ENCODE measurements at places on chromosomes 12 and 14. TPM values are rescaled to one million over a fixed set of nuclear protein-coding genes. Genes with fewer than 3 reads are reported as not detected.
A peak's percentile ranks its signal among the peaks of the same experiment; 100 is the strongest.

Gene RIPK3
- total RNA-seq: 0.95 TPM

Gene CLEC4C
- total RNA-seq: not detected

Gene EEA1
- 36.5 TPM for total RNA-seq

Gene CNTN1
- 2.1 TPM for total RNA-seq

Gene SYT1
- 24.0 TPM for total RNA-seq

Gene THAP2
- total RNA-seq: 6.3 TPM

DNA sequence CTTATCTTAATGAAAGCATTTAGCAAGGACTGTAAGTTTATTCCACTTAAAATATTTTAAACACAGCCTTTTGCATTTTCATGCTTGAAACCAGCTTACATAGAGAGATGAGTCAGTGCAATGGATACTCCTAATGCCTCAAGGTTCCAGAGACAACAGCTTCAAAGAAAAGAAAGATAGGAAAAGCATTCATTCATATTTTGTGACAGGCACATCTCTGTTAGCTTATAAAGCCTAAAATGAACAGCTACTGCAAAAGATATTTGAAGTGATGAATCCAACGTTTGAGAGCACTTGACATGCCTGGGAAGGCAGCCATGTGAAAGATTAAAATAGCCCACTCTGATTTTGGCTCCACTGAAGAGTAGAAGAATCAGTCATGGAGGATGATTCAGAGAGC is 814.5 kb downstream of the RPS29 start:
- no peak overlapping the region for H3K27ac ChIP-seq
- no peaks in the 10 kb centered on the region for H3K4me1 ChIP-seq
- no peaks in the 10 kb centered on the region for H3K27me3 ChIP-seq
- H3K36me3 ChIP-seq: no peaks in the 10 kb centered on the region

DNA sequence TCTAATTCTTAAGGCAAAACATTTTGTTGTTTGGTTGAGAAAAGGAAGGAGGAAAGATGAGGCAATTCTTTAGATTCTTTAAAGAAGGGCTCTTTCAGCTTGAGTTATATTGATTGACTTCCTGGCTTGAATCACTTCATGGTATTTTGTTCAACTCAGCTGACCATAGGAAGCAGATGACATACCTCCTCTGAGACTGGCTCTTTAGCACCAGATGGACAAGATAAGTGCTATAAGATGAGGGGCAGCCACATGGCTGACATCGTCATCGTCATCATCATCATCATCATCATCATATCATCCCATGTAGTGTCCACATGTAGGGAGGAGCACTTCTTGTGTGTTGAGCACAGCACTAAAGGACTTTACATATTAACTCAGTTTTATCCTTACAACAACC is 81.3 kb downstream of the SSPN start:
- H3K4me1 ChIP-seq: peaks cover 32% of the 10 kb centered on the region
- H3K27ac ChIP-seq: no peak overlapping the region
- H3K4me3 ChIP-seq: no peak overlapping the region

DNA sequence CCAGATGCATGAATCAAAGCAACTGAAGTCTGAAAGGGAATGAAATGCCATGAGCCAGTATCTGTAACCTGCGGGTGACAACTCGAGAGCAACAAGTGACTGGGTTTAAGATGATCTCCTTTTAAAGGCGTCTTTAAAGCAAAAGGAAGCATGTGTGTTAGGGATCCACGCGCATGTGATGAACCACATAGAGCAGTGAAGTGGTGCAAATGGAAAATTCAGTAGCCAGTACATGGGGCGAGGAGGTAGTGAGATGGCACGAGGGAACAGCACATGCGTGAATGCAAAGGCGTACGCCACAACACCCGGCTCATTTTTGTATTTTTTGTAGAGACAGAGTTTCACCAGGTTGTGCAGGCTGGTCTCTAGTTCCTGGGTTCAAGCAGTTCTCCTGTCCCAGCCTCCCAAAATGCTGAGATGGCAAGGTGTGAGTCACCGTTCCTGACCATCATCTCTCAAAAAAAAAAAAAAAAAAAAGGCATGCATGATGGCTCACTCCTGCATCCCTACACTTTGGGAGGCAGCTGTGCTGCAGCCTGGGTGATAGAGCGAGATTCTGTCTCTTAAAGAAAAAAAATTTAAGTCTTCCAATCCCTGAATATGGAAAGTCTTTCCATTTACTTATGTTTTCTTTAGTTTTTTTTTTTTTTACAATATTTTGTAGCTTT is 24.6 kb upstream of the BCL7A start:
- H3K27ac ChIP-seq: no peak overlapping the region
- H3K4me1 ChIP-seq: peaks cover 5% of the 10 kb centered on the region
- no peak for DNase-seq
- no peaks in the 10 kb centered on the region for H3K27me3 ChIP-seq

- no peak for DNase-seq
- H3K4me1 ChIP-seq: peaks cover 8% of the 10 kb centered on the region
- no peak overlapping the region for H3K27ac ChIP-seq
- no peak overlapping the region for H3K4me3 ChIP-seq
- no peaks in the 10 kb centered on the region for H3K36me3 ChIP-seq
Observed at GRCh38 chr14:68608574-68608962, 184.3 kb downstream of the ZFP36L1 start.

DNA sequence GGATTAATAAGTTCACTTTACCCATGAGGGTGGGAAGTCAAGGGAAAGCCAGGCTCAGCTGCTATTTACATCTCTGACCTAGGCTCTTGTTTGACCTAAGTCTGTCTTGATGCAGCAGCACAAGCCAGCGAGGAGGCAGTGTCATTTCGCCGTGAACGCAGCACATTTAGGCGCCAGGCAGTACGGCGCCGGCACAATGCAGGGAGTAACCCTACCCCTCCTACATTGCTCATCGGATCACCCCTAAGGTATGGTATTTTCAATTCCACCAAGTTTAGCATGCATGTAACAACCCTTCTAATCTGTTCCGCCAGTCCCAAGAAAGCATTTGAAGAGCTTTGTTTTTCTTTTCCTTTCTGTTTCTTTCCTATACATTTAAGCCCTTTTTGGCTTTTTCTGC is 81.2 kb downstream of the PCNX1 start:
- H3K36me3 ChIP-seq: no peaks in the 10 kb centered on the region
- no peak overlapping the region for H3K4me3 ChIP-seq
- DNase-seq: no peak
- H3K27ac ChIP-seq: no peak overlapping the region

DNA sequence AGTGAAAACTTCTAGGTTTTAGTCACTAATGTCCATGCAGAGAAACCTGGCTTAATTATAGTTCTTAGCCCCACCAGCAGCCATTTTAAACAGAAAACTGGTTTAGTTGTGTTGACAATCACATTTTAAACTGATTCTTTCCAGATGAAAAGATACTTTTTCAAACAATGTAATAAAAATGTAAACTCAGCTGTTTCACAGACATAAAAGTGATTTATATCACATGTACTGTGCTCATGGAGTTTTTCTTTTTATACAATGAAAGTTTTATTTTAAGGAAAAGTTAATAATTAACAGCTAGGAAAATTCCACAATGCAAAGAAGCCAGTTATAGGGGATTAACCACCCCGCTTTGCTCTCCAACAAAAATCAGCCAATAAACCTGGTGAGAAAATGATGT is 129.7 kb downstream of the PAX9 start:
- no peaks in the 10 kb centered on the region for H3K4me1 ChIP-seq
- no peak for DNase-seq
- H3K27me3 ChIP-seq: no peaks in the 10 kb centered on the region
- no peak overlapping the region for H3K4me3 ChIP-seq
- H3K36me3 ChIP-seq: no peaks in the 10 kb centered on the region

DNA sequence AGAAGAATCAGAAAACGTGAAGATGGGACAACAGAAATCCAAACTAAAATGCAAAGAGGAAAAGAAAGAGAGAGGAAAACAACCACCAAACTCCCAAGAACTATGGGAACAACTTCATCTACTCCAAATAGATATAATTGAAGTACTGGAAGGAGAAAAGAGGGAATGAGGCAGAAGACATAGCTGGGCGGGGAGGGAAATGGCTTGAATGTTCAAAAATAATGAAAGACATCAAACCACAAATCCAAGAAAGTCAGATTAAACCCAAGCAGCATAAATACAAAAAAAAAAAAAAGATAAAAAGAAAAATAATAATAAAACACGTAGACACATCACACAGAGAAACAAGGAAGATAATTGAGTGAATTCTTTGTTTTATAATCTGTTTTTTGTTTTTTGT is 12.3 kb upstream of the HSP90B1 start:
- H3K36me3 ChIP-seq: no peaks in the 10 kb centered on the region
- DNase-seq: no peak
- H3K4me1 ChIP-seq: no peaks in the 10 kb centered on the region

DNA sequence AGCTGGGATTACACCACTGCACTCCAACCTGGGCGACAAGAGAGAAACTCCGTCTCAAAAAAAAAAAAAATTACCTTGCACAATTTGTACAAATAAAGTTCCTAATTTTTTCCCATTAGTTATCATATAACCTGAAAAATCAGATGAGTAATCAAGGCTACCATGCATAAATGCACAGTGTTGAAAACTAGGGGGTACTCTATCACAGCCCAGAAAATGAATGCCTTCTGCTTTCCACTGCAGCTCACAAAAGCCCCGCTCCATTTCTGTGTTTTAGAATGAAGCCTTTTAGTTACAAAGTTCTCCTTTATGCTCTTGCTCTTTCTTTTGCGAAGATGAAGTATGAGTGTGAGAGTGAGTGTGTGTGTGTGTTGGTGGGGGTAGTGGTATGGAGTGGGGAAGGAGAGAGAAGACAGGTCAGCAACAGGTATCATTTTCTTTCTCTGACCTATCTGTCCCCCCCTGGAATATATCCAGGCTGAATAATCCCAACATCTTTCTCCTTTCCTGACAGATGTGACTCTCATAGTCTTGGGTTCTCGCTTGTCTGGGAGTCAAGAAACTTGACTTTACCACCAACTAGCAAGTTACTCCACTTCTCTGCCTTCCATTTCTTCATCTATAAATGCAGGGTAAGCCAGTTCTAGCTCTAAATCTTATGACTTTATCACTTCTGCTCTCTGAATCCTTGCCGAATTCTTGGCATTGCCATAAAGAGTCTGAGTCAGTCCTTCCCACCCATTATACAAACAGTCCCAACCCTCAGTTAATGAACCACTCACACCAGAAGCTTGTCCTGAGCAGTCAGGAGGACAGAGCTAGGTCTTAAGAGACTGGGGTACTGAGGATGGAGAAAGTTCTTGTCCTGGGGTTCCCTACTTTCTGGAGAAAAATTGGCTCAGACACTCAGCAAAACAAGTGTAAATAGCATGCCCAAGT is 16.1 kb downstream of the BIN2 start:
- peak overlapping the region; percentile 9 for H3K4me3 ChIP-seq
- H3K27me3 ChIP-seq: no peaks in the 10 kb centered on the region
- peaks cover 12% of the 10 kb centered on the region for H3K4me1 ChIP-seq
- H3K36me3 ChIP-seq: no peaks in the 10 kb centered on the region

DNA sequence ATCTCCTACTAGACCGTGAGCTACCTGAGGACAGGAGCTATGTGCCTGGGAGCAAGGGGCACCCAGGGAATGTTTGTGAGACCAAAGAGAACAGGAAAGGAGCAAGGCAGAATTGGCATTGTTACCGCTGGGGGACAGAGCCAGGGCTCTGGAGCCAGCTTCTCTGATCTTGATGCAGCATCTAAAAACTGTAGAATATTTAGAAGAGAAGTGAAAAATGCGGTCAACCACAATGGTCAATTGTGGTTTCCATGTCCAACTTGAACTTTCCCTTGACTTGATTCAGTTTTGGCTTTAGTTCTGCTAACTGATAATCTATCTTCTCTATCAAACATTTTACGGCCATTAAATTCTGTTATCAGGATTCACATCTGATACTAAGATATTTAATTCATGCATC is 201.2 kb downstream of the ANO4 start:
- no peaks in the 10 kb centered on the region for H3K4me1 ChIP-seq
- H3K27me3 ChIP-seq: no peaks in the 10 kb centered on the region
- no peaks in the 10 kb centered on the region for H3K36me3 ChIP-seq
- peak; percentile 66 for DNase-seq
- H3K4me3 ChIP-seq: no peak overlapping the region

DNA sequence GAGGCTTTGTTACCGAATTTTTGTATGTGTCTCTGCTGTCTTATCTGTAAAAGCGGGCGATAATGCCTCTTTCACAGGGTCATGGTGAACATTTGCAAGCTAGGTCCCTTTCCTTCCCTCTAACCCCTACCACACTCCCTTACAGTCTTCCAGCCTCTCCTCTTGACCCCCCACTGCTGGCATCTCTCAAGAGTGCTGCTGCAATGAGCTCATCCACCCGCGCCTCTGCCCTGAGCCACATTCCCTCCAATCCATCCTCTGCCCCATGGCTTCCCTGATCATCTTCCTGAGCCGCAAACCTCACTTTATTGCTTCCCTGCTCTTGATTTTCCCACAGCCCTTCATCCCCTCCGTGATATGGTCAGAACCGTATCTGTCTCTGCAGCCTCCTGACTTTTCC is 343.6 kb downstream of the BCL11B start:
- no peak for DNase-seq
- H3K27me3 ChIP-seq: no peaks in the 10 kb centered on the region
- no peaks in the 10 kb centered on the region for H3K36me3 ChIP-seq
- H3K4me3 ChIP-seq: no peak overlapping the region
- H3K4me1 ChIP-seq: no peaks in the 10 kb centered on the region

DNA sequence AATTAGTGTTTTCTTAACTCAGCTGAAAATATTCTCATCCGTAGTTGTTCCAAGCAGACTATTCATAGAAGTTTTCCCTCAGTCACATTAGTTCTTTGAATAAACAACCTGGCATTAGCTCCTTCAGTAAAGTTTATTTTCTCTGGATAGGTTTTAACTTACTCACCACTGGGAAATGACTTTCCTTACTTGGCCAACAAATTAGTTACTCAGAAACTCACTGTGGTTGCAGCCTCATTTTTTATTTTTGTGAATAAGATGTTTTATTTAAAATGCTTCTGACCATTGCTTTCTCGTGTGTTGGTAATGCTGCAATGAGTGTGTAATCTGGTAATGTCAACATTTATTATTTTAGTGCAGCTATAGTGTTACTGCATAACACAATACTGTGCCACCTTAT is 74.9 kb downstream of the NOVA1 start:
- H3K4me3 ChIP-seq: no peak overlapping the region
- peak; percentile 87 for DNase-seq
- no peaks in the 10 kb centered on the region for H3K36me3 ChIP-seq

Data from astrocyte (in vitro differentiated cells and primary cell).